ENCODE measurements at places on chromosomes 11 and 22. TPM values are rescaled to one million over a fixed set of nuclear protein-coding genes. Genes with fewer than 3 reads are reported as not detected.

BACE1-AS gene
- total RNA-seq, result 1.0 TPM

CRYBA4 gene
- not detected for total RNA-seq

PIWIL4 gene
- 1.00 TPM for total RNA-seq

CDC42EP2 gene
- total RNA-seq, result 6.0 TPM

MIOX gene
- total RNA-seq, result 0.14 TPM

SAC3D1 gene
- total RNA-seq, result 12.0 TPM

KCNJ1 gene
- total RNA-seq, result not detected

C11orf86 gene
- not detected for total RNA-seq

OR52I2 gene
- total RNA-seq, result not detected

OR5M11 gene
- total RNA-seq, result not detected

MS4A15 gene
- not detected for total RNA-seq

PTPN5 gene
- total RNA-seq, result not detected

ZNF280B gene
- 0.64 TPM for total RNA-seq

OSBP2 gene
- total RNA-seq, result 73.1 TPM

LGALS12 gene
- total RNA-seq, result not detected

ZMAT5 gene
- 12.8 TPM for total RNA-seq

OR52E4 gene
- total RNA-seq, result not detected

VPREB1 gene
- not detected for total RNA-seq

TCP11L1 gene
- total RNA-seq, result 19.9 TPM

CREB3L1 gene
- 1.5 TPM for total RNA-seq

TXNRD2 gene
- 11.3 TPM for total RNA-seq

OR52I1 gene
- total RNA-seq, result not detected

RAB38 gene
- total RNA-seq, result 229 TPM

KRTAP5-9 gene
- total RNA-seq, result not detected

DNAJB7 gene
- total RNA-seq, result not detected

LSP1 gene
- 0.21 TPM for total RNA-seq

NAT10 gene
- total RNA-seq, result 17.1 TPM

IL17REL gene
- not detected for total RNA-seq
